ENCODE measurements at places on chromosomes 2 and 18.
A peak's percentile ranks its signal among the peaks of the same experiment; 100 is the strongest.

- DNase-seq, result no peak
Measured at GRCh38 chr18:42893977-42894376, 221.5 kb downstream of the RIT2 start.

DNA sequence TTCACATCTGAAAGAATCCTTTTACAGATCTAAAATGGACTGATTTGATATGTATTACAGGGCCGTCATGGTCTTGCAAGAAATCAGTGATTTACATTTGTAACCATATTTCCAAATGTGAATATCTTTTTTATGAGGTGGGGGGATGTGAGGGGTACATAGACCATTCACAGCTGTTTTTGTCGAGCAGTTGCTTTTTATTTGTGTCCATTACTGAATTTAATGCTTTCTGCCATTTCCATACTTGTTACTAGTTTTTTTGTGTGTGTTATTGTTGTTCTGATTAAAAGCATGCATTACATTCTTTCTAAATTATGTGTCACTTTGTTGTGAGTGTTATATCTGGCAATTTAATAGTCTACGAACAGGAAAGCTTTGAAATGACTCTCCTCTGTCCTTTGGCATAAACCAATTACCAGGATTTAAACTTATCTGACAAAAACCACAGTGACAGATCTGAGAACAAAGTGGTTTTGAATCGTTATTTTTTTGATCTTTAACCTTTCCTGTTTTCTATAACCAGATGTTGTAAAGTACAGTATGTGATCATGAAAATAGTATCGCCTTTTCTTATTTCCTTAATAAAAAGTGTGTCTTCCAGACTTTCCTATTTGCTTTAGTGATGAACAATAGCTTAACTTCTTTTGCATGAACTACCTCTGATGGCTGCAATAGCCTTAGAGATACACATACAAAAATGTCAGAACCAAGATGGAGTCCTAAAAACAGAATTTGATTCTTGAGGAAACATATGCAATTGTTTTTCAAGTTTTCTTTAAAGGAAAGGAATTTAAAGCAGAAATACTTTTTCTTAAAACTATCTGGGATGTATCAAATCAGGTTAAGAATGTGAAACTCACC, 354.2 kb upstream of the ACVR2A start:
- DNase-seq, result no peak

- DNase-seq, result no peak
Measured at GRCh38 chr2:227132986-227133385, 31.0 kb downstream of the COL4A4 start.

DNA sequence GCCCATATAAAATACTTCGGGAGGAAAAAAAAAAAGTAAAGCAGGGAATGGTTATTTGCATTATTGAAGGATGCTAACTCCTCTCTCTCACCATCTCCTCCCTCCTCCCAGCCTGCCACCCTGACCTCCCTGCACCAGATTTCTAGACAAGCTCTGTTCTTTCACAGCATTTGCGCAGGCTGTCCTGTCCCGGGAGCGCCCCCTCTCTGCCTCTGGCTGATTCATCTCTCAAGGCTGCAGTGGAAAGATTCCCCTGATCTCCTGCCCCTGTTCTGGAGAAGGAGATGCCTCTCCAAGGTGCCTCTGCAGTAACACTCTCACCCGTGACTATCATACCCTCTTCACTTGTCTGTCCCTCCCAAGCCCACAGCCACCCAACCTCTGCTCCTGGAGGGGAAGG, 38.5 kb downstream of the COL4A4 start:
- DNase-seq, result peak; percentile 30

GRCh38 chr2:172098650-172099471, 3.8 kb downstream of the DLX2 start:
- DNase-seq, result peak; percentile 49

GRCh38 chr2:26852405-26853306, 4.7 kb downstream of the DPYSL5 start:
- peak; percentile 42 for DNase-seq

DNA sequence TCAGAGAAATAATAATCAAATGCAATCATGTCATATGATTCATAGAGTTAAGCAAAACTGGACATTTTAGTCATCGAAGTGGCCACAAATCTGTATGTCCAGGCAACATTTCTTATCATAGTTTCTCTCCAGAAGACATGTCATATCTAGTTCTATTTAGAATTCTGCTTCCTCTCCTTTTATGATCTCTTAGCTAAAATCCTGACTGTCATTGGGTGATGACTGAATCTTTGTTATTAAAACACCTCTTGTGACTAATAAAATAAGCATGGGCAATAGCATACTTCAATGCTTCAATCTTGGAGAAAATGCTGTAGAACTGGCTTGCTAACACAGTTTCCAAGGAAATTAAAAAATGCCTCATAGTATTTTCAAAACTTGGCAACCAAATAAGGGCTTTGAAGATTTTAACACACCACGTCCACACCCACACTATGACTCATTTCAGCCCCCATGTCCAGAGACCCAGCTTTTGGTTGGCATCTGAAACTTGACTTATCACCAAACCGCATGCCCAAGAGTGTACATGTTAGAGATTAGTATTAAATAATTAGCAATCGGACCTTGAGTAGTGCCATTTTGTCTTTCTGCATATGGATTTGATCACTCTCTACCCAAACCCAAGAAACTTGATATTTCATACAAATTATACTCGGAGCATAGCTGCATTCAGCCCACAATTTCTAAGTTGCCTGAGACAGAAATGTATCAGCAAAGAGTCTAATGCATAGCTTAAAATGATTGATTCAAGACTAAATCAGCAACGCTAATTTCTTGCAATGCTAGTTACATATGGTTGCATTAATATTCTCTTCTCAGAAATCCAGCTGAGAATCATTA, 106.5 kb upstream of the ETAA1 start:
- no peak for DNase-seq

DNA sequence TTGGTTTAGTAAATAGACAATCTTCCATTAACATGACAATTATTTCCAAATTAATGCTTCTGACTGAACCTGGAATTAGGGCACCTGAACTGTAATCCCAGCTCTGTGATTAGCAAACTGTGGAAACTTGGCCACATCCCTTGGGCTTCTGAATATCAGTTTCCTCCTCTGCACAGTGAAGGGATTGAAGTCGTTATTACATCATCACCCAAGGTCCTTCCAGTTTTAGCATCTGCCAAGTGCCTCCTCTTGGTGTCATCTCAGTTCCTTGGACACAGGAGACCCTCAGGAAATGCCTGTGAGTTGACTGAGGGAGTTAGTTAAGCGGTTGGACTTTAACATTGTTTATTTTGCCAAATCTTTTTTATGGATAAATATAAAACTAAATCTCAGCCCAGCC, 64.8 kb downstream of the MOGAT1 start:
- no peak for DNase-seq

DNA sequence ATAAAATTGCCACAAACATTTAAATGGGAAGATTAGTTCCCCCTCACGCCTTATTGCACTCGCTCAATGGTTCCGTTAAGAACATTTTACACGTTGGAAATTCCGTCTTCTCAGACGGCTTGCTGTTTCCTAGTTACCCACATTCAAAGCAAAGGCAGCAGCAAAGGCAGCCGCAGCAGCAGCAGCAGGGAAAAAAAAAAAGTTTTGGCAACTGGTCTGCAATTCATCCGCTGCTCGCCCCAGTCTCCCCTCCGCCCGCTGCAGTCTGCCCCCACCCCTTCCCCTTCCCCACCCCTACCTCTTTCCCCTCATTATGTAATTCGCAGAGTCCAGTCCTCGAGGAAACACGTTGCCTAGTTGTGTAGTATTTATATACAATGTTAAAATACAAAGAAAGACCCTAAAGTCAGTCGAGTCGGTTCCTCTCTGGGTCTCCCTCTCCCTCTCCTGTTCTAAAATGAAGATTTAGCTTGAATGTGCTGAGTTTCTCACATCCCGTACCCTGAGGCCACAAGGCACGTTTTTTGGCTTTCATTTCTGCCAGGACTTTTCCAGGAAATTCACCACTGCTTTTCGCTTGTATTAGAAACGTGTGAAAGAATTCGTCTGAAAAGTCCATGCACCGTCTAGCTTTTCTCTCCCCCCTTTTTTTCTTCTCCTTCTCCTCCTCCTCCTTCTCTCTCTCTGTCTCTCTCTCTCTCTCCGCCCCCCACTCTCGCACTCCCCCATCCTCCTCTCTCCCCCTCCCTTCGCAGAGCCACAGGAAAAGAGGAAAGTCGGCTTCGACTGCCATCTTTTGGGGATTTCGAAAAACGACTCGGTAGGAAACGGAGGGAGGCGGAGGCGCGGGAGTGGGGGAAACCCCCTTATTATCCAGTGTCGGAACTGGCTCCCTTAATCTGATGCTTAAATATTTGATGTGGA, 140.0 kb downstream of the MEIS1 start:
- peak; percentile 67 for DNase-seq

Measured in BE2C (cell line).